ENCODE measurements at places on chromosomes 3 and 15.

- no peak for DNase-seq
Measured at GRCh38 chr3:182327196-182327681, 466.1 kb upstream of the ATP11B start.

DNA sequence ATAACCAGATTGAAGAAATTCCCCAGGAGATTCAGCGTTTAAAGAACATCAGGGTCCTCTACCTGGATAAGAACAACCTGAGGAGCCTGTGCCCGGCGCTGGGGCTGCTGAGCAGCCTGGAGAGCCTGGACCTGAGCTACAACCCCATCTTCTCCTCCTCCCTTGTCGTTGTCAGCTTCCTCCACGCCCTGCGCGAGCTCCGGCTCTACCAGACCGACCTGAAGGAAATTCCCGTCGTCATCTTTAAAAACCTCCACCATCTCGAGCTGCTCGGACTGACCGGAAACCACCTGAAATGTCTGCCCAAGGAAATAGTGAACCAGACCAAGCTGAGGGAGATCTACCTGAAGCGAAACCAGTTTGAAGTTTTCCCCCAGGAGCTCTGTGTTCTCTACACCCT is 9.4 kb upstream of the LRRC34 start:
- no peak for DNase-seq

DNA sequence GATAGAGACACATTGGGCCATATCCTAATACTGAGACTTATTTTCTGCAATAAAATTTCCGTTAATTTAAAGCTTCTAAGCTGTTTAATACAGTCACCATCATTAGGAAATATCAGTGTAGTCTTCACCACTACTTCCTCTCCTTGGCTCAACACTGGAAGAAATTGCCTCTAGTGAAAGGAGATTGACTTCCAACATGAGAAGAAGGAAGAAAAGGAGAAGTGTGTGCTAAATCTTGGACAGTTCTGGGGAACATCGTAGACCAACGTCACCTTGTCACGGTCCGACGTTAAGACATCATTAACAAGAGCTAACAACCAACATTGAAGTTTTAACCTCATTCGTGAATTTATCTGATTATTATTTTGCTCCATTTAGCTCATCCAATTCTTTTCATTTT is 987.0 kb upstream of the CFAP20DC start:
- no peak for DNase-seq

- DNase-seq = no peak
Measured at GRCh38 chr3:187973977-187974870, 179.7 kb upstream of the LPP start.

DNA sequence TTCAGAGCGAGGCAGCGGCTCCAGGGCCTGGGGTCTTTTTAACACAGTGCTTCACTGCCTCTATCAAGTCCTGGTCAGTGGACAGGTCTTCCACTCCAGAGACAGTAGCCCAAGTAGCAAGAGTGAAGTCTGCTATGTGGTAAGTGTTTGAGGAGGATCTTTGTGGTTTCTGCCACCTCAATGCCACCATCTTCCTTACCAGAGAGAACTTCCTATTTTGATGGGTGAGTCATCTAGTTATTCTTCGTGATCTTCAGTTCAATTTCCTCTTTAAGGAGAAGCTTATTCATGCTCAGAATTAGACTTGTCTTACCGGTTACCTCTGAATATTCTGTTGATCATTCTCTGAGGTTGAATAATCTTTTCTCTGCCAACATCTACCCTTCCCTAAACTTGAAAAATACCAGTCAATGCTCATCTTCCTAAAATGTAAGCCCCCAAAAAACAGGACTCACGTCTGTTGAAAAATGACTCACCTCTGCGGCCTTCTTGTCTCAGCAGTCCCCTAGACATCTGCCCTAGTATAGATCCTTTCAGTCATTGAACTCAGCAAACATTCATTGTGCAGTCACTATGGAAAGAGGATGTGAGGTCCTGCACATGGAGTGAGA is 32.2 kb upstream of the BCL6 start:
- no peak for DNase-seq

GRCh38 chr3:43769097-43769884 is 78.6 kb downstream of the ABHD5 start:
- peak; percentile 99 for DNase-seq

- no peak for DNase-seq
Measured at GRCh38 chr3:31770822-31771326, 210.2 kb downstream of the OSBPL10 start.

- no peak for DNase-seq
Measured at GRCh38 chr3:40333416-40333815, 23.9 kb downstream of the EIF1B start.

DNA sequence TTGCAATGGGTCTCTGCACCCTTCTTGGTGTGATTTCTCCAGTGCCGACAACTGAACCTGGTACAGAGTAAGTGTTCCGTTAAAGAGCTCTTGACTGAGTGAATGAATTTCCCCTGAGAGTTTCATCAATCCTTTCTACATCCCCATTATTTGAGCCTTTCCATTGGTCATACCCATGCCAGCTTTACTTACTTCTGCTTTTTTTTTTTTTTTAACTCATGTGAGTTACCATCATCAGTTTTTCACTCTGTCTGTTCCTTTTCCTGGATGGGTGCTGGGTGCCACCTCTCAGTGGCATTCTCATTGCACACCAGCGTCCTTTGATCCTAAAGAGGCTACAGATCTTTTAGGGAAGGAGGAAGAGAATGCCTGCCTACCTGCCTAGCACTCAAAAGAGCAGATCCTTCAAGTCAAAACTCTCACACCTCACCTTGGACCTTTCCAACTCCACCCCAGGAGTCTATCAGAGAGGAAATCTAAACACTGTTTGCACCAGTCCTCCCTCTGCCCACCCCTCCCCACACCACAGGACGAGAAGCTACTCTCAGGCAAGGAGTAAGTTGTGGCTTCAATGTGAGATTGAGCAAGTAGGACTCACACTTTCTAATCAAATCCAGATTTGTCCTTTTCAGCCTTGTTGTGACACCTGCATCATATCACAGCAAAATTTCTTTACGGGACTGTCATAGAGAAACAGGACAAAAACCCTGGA is 13.1 kb upstream of the USP3 start:
- DNase-seq = no peak

- DNase-seq = no peak
Measured at GRCh38 chr3:11071096-11071755, 78.7 kb downstream of the SLC6A1 start.

DNA sequence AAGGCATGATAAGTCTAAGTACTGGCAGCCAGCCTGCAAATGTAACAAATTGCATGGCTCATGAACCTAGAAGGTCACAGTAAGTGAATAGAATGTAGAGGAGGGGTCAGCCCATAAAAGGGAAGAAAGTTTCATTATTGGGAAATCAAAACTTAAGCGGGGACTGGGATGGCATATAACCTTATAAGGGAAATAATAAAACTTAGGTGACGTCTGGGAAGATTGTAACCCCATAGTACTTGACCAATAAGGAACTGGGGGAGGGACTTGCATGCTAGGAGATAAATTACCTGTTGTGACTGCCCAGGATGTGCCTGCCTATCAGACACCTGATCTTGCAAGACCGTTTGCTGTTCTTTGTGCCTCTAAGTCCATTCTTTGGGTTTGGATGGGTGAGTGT is 28.1 kb upstream of the MCTP2 start:
- DNase-seq = no peak

DNA sequence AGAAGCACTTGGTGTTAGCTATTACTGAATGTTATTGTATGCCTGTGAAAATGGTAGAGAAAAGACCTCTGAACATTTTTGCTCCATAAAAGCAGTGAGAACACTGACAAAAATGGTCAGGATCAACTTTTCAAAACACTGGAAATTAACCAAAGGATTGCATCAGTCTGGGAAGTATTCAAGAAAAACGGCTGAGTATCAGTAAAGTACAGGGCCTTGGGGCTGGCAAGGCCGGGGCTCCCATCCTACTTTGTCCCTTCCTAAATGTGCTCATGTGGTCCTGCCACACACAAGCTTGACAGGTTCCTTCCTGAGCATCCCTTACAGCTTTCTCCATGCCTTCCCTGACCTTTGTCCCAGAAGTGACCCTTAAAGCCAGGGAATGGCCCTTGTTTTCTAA is 84.0 kb downstream of the CFAP20DC start:
- DNase-seq = no peak

- no peak for DNase-seq
Measured at GRCh38 chr3:4866866-4867265, 112.4 kb upstream of the BHLHE40 start.

DNA sequence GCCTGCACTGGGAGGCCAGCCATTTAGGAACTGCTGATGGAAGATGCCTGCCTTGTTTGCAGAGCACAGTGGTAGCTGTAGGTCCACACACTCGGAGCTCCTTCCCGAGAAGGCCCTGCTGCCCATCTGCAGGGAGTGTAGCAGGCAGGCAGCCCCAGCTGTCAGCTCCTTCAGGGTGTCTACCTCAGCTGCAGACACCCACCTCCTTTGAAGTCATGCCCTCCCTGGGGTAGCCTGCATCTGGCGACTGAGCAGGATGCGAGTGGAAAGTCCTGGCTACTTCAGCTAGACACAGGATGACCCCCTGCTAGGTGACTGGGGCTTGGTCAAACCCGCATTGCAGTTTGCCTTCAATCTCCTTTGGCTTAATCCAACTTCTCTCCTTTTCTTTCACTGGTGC is 93.2 kb upstream of the TLE3 start:
- peak; percentile 69 for DNase-seq

GRCh38 chr15:41102854-41103253 is 13.2 kb downstream of the INO80 start:
- no peak for DNase-seq

DNA sequence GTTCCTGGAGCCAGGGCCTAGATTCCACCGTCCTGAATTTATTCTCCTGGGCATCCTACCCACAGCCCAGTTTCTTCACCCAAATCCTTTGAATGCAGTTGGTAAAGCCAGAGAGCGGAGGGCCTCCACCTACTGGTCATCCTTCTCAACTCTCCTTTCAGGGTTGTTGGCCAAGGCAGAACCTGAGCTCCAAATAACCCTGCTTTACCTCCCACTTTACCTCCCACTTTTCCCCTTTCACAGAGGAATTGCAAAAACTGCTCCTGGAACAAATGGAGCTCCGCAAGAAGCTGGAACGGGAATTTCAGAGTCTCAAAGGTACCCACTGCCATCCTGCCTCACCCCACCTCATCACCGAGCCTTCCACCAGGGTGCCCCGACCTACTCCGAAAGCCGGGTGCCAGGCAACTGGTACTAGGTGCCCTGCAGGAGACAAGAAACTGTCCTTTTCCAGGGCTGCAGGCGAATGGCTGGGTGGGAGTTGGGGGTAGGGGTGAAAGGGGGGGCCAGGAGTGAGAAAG is 6.8 kb downstream of the SKOR1 start:
- DNase-seq = peak; percentile 80

GRCh38 chr3:124851136-124851535 is 36.0 kb downstream of the ITGB5 start:
- no peak for DNase-seq

- no peak for DNase-seq
Measured at GRCh38 chr15:50256188-50257041, 9.1 kb downstream of the HDC start.

GRCh38 chr3:51706788-51707731 is at the start of gene GRM2:
TSS of gene GRM2 (plus strand) at chr3:51707068. CDS start at chr3:51708984, 1,916 bp downstream.
- peak; percentile 95 for DNase-seq

GRCh38 chr15:67208396-67208795 is 46.1 kb downstream of the AAGAB start:
- no peak for DNase-seq

DNA sequence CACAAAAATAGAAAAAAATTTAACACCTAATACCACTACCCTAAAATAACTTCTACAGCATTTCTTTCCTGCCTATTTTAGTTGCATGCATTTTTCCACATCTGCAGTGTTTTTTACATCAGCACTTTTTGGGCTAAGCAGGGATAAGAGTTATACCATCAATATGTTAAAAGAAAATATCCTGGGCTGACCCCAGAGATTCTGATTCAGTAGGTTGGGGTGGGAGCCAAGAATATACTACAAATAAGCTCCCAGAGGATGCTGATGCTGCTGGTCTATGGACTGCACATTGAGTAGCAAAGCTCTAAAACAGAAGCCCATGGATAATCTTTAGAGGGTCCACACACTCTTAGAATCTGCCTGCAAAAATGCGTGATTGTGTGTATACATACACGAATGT is 14.8 kb downstream of the FYCO1 start:
- no peak for DNase-seq

DNA sequence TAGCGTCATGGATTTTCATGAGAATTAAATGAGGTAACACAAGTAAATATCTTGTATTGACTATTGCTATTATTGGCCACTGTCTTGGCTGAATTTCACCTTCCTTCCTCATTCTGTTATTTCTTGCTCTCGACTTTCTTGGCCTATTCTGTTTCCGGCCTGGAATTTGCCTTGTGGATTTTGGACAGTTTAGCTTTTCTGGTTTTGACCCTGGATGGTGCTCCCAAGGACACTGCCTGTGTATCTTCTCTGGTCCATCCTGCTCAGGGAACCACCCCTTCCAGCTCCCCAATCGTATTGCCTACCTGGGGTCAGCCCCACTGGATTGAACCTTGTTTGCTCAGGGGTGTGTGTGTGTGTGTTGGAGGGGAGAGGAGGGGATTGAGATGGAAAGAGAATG is 376.2 kb upstream of the C2CD4B start:
- no peak for DNase-seq

DNA sequence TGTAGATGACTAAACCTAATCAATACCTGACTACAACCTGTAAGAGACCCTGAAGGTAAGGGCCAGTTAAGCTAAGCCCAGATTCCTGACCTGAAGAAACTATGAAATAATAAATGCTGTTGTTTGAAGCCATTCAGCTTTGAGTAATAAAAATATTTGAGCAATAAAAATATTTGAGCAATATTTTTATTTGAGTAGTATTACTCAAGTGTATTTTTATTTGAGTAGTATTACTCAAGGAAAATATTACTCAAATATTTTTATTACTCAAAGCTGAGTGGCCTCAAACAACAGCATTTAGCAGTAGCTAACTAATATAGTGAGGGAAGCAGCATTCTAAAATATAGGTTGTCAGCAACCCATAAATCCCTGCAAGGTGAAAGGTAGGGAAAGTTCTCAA is 143.8 kb upstream of the RARB start:
- DNase-seq = no peak

- DNase-seq = peak; percentile 59
Measured at GRCh38 chr3:62229211-62229610, 144.1 kb downstream of the FEZF2 start.

GRCh38 chr3:147304756-147305155 is 101.6 kb downstream of the ZIC4 start:
- DNase-seq = no peak

DNA sequence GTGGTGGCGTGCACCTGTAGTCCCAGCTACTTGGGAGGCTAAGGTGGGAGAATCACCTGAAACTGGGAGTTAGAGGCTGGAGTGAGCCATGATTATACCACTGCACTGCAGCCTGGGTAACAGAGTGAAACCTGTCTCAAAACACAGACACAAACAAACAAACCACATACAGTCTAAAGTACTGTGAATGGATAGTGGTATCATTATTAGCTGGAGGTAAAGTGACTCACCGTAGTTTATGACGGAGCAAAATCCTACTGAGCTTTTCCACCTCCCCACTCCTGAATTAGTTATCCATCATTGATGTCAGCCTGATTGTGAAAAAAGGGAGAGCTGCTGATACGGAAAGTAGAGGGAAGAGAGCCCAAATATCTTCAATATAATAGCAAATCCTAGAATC is 3.2 kb upstream of the CNOT10 start:
- no peak for DNase-seq

Measured in mesendoderm (in vitro differentiated cells).